ENCODE measurements at places on chromosomes 12 and 14. TPM values are rescaled to one million over a fixed set of nuclear protein-coding genes. Genes with fewer than 3 reads are reported as not detected.

Gene ACTR10
- 71.8 TPM for total RNA-seq

Gene FGF23
- total RNA-seq: not detected

Gene PLEKHG7
- total RNA-seq: not detected

GRCh38 chr14:90522571-90523191 lies 125.9 kb downstream of the CALM1 start:
- peak; percentile 42 for DNase-seq

DNA sequence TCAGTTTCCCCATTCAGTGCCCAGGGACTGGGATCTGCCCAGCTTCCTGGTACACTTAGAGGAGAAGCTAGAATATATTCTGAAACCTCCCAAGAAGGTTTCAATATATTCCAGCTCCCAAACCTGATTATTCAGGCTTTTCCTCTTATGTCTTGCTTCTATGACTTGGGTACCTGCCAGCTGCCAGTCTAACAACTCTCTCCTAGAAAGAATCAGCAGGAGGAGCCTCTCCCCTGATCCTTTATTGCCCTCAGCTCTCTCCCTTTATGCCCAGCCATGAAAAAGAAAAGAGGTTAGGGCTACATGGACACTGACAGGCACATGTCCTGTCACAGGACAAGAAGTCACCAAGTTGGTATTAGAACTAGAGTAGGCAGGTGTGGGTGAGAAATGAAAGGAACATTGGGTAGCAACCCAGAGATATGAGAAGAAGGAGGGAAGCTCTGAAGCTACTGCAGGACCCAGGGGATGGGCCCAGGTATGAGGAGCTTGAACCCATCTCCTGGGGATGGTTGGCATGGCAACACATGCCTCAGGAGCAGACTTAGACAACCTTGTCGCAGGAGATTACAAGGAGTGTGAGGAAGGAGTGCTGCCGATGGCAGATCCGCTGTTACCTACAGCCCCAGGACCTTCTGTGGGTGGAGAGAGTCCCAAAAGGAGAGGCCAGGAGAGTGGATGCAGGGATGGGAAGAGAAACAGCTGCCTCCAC lies 2.0 kb upstream of the CACNB3 start:
- DNase-seq: no peak

GRCh38 chr12:4483885-4484823 lies 38.5 kb upstream of the FGF6 start:
- no peak for DNase-seq

- no peak for DNase-seq
Measured at GRCh38 chr14:56821805-56822610, 11.7 kb upstream of the OTX2 start.

Measured in left ventricle myocardium inferior (tissue), 1 donor.